ENCODE measurements at places on chromosomes 4 and X. TPM values are rescaled to one million over a fixed set of nuclear protein-coding genes. Genes with fewer than 3 reads are reported as not detected.

Gene SLC38A5
- 2.5 TPM for total RNA-seq

Gene CSAG2
- 0.50 TPM for total RNA-seq

Gene DDIT4L
- total RNA-seq, result 1.8 TPM

Gene MAGEA2B
- 8.6 TPM for total RNA-seq

Gene RNF212
- 33.6 TPM for total RNA-seq

Gene PGAM4
- not detected for total RNA-seq

Gene TMEM164
- total RNA-seq, result 8.1 TPM

Gene ADH1A
- not detected for total RNA-seq

Gene CLNK
- total RNA-seq, result not detected

Gene KLB
- 1.1 TPM for total RNA-seq

Gene CCDC120
- 11.0 TPM for total RNA-seq

Gene KLHL13
- 8.9 TPM for total RNA-seq

Gene TBC1D8B
- 23.8 TPM for total RNA-seq

DNA sequence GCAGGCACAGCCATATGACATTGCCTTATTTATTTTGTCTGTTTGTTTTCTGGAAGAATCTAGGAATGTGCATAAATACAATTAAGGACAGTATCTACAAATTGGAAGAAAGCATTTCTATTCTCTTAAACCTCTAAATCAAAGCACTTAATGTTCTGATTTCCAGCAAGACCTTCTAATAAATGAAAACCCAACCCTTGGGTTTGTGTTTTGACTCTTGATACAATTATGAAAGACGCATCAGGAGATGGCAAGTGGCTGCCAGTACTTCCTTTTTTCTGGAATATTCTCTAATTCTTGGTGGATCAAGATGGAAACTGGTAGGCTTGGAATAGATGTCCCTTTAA is 437 bp upstream of the CPE start:
- no peak for DNase-seq

DNA sequence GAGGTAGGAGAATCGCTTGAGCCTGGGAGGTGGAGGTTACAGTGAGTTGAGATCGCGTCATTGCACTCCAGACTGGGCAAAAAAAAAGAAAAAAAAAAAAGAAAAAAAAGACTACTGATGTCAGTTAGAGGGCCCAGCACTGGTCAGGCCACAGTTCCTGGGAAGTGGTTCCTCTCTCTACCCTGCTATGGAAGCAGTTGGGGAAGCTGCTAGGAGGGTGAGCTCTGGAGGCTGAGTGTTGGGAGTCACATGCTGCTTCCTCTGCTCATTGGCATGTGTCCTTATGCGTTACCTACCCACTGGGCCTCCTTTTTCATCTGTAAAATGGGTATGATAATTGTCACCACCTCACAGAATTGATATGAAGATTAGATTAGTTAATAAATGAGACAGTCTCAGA is 50.7 kb downstream of the SEPSECS start:
- DNase-seq, result no peak

- peak; percentile 13 for DNase-seq
Measured at GRCh38 chrX:78747489-78747888, at the start of gene LPAR4. Gene LPAR4, plus strand, starts transcription at chrX:78747720. Its CDS starts 7,150 bp downstream, at chrX:78754870.

GRCh38 chr4:73080789-73081188 is 11.3 kb upstream of the COX18 start:
- peak; percentile 81 for DNase-seq

GRCh38 chrX:48911412-48912182 is at the start of gene SLC35A2:
Gene SLC35A2, minus strand, starts transcription at chrX:48911646. Its CDS starts 10 bp downstream, at chrX:48911636.
- peak; percentile 90 for DNase-seq

DNA sequence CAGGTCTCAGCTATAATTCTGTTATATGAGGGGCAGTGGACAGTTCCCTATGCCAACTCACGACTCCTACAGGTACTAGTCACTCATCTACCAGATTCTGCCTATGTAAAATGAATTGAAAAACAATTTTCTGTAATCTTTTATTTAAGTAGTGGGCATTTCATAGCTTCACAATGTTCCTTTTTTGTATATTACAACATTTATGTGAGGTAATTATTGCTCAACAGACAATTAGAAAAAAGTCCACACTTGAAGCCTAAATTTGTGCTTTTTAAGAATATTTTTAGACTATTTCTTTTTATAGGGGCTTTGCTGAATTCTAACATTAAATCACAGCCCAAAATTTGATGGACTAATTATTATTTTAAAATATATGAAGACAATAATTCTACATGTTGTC is 20.4 kb downstream of the EREG start:
- no peak for DNase-seq

DNA sequence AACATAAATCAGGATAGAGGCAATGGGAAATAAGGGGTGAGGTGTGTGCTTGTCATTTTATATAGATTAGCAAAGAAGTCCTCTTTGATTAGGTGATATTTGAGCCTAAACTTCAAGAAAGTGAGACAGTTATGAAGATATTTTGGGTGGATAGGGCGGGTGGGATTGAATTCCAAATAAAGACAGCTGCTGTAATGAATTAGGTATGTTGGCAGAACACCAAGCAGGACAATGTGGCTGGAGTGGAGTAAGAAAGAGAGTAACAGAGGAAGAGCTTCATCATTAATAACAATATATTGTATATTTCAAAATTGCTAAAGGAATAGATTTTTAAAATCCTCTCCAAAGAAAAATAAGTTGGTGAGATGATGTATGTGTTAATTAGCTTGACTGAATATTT is 91.0 kb upstream of the CENPE start:
- DNase-seq, result no peak

DNA sequence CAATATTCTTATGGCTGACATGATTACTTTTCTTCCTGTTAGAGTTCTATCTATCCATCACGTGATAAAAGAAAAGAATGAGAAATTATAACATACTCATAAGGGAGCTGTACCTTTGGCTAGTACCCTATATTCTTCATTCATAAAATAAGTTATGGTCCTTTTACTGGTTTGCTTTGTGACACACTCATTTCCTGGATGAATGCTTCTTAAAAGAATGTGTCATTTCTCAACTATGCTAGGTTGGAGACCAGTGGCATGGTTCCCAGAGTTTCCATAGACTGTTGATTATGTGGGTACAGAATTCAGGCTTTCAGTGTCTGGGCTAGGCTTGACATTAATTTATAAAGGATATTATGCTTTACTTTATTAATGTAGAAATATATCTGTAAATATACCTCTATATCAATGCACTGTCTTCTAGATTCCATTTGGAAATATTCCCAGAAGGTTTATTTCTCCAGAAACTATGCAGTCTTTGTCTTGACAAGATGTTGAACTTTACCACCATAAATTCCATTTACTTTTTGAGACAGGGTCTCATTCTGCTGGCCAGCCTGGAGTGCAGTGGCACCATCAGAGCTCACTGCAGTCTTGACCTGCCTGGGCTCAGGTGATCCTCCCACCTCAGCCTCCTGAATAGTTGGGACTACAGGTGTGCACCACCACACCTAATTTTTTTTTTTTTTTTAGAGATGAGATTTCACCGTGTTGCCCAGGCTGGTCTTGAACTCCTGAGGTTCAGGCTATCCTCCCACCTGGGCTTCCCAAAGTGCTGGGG is 23.8 kb downstream of the NUDT6 start:
- no peak for DNase-seq

GRCh38 chr4:38086151-38086848 is 126.1 kb downstream of the PTTG2 start:
- DNase-seq, result no peak

DNA sequence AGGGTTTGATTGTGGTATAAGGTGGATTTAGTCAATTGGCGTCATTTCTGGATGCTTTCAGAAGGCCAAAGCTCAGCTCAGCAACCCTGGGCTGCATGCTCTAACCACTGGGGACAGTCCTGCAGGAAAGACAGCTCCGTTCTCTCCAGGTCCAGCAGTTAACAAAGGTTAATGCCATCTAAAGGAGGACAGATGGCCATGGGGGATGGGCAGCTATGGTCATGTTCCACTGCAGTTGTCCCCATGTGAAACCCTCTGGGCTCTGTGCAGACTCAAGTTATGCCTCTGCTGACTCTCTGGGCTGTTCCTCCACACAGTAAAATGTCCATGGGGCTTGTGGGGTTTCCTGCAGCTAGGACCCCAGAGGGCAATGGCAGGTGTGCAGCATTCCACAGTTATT is 562.1 kb upstream of the ADGRL3 start:
- DNase-seq, result no peak

DNA sequence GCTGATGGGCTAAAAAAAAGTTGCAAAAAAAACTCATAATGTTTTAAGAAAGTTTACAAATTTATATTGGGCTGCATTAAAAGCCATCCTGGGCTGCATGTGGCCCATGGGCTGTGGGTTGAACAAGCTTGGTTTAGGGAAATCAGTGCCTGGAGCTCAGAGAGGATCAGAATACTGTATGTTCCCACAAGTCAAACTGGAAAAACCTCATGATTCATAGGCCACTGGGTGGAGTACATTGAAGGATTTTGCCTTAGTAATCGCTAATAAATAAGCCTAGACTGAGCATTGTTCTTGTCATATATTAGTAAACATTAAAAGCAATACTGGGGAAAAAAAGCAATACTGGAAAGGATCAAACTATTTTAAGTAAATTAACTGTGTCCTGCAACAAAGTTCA is 246.3 kb upstream of the TAPT1 start:
- DNase-seq, result no peak

DNA sequence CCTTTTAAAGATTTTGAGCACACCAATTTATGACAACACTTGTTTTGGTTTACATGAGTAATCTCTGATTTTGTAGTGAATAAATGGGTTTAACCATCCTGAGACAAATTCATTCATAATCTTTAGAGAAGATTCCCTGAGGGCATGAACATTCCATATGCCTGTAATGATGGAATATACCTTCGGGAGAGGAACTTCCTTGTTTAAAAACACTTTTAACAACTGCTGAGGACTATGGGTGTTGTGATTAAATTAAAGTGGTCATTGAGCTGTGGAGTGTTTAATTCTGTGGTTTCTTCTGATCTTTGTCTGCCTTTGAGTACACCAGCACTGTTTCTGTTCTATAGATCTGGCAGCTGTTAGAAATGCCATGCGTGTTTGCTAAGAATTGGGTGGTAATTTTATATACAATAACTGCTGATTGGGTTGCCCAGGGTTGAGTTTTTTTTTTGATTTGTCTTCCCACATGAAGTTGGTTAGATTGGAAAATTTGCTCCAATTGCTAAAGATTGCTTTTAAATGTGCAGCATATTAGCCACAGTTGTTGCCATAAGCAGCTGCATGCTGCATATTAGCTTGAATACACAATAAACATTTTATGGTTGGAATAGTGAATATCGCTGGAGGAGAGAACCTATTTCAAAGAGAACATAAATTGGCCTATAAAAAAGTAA is 86.8 kb downstream of the DCLK2 start:
- no peak for DNase-seq

- DNase-seq, result no peak
Measured at GRCh38 chr4:186205156-186205555, 13.8 kb downstream of the CYP4V2 start.

DNA sequence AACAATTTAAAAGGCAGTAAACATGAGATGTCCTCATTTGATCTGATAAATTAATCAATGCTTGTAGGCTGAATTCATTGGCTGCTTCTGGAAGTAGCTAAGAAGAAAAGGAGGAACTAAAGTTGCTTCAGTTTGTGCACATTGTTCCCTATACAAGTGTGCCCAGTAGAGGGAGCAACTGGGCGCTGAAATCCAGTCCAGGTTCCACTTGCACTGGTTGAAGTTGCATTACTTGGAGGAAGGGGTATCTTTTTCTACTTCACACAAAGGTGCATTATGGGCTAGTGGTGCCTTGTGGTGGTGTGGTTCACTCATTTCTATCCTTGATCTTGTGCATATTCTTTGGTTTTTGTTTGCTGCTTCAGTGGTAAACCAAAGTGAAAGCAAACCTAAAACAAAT is 67.9 kb upstream of the SOX3 start:
- peak; percentile 49 for DNase-seq

DNA sequence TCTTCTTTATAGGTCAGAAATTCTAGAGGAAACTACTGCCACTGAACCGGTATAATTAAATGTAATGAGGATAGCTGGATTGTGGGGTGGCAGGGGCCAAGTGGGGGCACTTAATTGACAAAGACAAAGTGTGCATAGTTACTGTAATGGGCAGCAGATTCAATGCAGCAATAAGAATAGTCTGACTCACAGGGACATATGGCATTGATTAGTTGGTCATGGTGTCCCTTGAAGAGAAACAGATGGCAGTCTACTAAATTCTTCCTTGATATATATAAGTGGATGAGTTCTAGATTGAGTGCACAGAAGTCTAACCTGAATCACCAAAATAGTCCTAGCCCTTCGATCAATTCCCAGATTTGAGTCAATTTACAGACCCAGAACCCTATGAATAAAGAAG is 31.6 kb downstream of the ETDC start:
- no peak for DNase-seq

GRCh38 chrX:118862979-118863378 is 39.4 kb downstream of the ZCCHC12 start:
- DNase-seq, result no peak
